ENCODE measurements at places on chromosomes 5 and 9.

DNA sequence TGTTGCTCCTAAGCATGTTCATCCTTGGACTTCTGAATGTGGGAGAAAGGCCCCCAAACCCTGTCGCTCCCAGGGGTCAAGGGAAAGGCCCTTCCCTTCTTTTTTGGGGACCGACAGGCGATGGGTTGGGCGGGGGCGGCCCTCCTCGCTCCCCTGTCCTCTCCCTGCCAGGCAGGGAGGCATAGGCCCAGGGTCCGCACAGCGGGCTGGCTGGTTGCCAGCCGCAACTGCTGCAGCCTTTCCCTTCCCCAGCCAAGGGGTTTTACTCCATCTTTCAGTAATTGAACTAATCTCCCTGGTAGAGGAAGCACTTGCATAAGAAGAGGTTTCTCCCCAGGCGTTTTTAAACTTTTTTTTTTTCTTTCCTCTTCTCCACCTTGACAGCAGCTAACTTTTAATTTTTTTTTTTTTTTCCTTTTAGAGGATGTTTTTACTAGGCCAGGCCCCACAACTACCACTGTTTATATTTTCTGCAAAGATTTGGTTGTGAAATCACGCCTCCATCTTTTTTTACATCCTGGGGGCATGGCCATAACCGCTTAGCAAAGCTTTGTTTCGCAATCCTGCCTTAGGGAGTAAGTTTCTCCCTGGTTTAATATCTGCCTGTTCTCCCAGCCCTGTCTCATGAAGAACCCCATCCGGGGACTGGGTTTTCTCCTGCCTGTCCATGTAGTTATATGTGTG is 216.9 kb upstream of the ZNF608 start:
- no peak for DNase-seq

- no peak for DNase-seq
Measured at GRCh38 chr9:114011313-114011712, 66.8 kb downstream of the AMBP start.

- no peak for DNase-seq
Measured at GRCh38 chr9:113899205-113899604, 23.1 kb downstream of the ZNF618 start.

DNA sequence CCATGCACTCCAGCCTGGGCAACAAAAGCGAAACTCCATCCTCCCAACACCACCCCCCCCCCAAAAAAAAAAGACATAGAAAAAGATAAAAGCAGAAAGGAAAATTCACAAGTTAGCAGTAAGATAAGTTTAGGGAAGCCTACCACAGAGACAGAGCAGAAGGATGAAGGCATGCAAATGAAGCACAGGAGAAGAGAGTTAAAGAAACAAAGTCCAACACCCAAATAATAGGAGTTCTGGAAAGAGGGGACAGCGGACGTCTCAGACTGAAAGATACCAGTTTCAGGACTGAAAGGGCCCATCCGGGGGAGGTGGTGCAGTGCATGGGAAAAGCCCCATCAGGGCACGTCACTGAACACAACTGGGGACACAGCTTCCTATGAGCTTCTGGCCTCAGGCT is 54.3 kb downstream of the OTULIN start:
- DNase-seq: no peak

GRCh38 chr5:158754018-158754514 is 345.6 kb downstream of the EBF1 start:
- no peak for DNase-seq

DNA sequence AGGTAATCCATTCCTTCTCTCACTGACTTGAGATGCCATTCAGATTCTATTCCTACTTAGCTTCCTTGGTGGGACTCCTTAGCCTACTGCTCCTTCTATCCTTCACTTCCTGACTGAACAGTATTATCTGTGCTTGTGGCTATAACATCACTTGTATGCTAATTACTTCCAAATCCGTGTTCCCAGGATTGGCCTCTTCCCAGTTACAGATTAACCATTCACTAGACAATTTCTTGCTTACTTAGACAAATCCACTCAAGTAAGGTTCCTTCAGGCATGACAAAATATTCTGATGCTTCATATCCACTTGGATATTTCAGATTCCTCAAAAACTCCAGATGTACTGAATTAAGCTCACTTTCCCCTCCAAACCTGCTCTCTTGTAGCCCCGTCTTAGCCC is 18.3 kb downstream of the LIFR start:
- DNase-seq: no peak

All from stimulated activated CD8-positive, alpha-beta memory T cell treated with anti-CD3 and anti-CD28 coated beads, Interleukin-7, amount 100 ng/mL, for 1 hour (primary cell).